ENCODE measurements at places on chromosomes 3 and 15. TPM values are rescaled to one million over a fixed set of nuclear protein-coding genes. Genes with fewer than 3 reads are reported as not detected.

DNA sequence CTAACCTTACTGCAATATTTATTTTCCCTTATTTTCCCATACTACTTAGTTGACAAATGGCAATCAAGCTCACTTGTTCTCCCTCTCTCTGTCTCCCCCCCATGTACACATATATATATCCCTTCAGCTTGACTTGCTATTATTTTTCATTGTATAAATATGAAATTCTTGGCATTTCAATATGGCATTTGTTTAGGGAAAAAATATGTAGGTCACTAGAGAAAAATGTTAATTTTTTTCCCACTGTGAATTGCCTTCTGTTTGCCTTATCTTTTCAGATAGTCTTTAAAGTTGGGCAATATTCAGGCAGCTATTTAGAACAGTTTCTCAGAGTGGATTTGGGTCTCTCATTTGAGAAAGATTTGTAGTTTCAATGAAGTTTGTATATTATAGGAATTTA, 62.8 kb upstream of the UTS2B start:
- no peak for DNase-seq

NGRN gene
- 57.0 TPM for total RNA-seq

DNA sequence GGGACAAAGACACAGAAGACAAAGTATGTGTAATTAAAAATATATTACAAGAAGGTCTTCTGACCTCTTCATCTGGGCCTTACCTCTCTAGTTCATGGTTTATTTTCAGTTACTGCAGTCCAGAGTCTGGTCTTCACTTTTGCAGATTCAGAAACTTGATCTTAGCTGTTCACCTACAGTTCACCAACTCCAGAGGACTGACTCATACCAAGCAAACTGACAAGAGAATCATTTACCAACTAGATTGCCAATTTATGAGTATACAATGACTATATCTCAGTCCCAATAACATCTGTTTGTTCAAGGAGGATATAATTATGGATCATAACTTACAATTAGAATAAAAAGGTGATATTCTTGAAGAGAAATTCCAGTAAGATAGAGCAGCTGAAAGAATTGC, 9.0 kb downstream of the P2RY1 start:
- no peak for DNase-seq

DNA sequence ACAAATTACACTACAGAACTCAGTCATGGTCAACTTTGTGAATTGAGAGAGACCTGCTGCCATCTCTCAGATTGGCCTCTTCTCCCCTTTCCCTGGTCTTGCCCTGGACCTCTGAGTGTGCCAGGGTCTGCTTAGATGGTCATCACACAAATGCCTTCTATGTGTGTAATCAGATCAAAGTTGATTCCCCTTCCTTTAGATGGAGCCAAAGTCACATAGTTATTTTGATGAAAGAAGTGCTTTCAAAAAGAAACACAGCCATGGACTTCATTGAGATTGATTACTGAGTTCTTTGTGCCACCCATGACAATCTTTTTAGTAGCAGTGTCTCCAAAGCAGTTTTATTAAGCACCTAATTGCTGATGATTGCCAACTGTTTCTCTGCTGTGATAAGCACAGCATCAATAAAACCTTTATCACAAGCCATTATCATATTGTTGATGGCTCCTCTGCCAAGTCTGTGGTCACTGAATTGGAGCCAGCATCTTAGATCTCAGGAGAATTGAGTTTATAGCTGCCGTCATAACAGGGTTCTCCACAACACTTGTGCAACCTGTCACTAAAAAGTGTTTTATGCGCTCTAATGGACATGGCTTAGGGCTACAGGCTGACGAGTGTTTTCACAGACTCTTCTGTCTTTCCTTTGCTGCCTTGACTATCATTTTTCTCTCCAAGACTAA, 149.7 kb upstream of the NUDT16 start:
- no peak for DNase-seq

CNTN6 gene
- total RNA-seq: not detected

GRCh38 chr3:171878461-171879225, 35.5 kb downstream of the TMEM212 start:
- DNase-seq: no peak

DNA sequence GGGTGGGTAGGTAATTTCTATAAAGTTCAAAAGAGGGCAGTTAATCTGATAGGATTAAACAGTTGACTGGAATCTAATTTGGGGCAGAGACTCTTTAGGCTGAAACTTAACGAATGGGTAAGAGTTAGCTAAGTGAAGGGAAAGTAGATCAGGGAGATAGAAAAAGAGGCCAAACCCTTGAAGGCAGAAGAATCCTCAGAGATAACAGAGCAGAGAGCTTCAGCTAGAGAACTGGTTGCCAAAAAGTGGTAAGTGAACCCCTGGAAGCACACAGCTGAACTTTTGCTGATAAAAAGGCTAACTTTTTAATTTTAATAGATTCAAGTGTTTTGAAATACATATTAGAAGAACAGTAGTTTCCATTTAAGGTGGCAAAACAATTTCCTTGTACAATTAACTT, 99.2 kb downstream of the FHIT start:
- DNase-seq: no peak

DNA sequence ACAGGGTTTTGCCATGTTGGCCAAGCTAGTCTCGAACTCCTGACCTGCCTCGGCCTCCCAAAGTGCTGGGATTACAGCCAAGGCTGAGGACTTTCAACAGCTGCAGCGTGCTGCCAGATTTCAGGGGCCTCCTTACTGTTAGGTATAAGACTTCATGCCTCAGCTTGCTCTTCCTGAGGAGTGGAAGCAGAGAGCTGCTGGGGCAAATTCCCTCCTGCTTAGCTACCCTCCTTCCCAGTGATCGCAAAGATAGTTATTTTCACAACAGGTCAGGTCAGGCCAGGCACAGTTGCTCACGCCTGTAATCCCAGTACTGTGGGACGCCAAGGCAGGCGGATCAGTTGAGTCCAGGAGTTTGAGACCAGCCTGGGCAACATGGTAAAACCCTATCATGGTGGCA, 2.6 kb upstream of the CPNE9 start:
- DNase-seq: no peak

- no peak for DNase-seq
These were observed 72.6 kb downstream of the EBLN2 start for GRCh38 chr3:73134034-73134433.

DNA sequence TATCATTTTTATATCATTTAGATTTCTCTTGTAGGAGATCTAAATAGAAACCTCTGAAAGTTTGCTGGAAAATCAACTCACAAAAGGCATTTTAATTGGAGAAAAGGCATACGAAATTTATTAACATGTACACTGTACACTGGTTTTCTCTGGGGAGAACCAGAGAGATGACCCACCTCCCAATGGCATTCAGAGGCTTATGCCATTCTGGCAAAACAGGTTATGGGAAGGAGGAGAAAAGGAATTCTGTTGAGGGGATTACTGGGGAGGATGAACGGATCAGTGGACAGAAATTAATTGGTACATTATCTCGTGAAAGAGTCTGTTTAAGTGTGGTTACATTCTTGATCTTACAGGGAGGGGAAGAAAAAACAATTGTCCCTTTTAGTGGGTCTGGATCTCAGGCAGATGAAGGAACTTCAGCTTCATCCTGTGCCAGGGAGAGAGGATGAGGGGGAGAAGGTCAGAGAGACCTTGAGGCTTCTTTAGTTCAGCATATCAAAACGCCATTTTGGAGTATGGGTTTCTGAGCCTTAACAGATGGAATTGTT, 16.5 kb downstream of the RAB11A start:
- no peak for DNase-seq

GRCh38 chr3:32313169-32313568, 74.7 kb downstream of the CMTM8 start:
- no peak for DNase-seq

GRCh38 chr3:158091531-158091930, 14.7 kb downstream of the SHOX2 start:
- no peak for DNase-seq

DNA sequence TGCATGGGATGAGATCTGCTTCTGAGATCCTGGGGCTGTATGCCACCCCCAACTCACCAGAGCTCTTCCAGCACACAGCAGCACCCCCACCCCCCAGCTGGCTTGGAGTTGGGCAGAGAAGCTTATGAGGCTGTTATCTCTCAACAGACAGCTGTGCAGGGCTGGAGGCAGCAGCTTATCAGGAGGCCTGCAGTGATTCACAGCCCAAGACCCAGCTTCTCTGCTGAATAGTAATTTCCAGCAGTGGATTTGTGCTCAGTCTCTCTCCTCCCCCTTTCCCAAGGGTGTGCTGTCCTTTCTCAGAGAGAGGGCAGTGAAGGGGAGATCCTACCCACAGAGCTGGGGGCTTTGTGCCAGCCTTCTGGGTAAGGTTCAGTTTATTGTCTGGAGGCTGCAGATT, 2.1 kb downstream of the RPP25 start:
- no peak for DNase-seq

- no peak for DNase-seq
These were observed 7.4 kb downstream of the MKRN3 start for GRCh38 chr15:23572844-23573243.

- DNase-seq: no peak
These were observed 40.1 kb upstream of the CAPN3 start for GRCh38 chr15:42319206-42319605.

DNA sequence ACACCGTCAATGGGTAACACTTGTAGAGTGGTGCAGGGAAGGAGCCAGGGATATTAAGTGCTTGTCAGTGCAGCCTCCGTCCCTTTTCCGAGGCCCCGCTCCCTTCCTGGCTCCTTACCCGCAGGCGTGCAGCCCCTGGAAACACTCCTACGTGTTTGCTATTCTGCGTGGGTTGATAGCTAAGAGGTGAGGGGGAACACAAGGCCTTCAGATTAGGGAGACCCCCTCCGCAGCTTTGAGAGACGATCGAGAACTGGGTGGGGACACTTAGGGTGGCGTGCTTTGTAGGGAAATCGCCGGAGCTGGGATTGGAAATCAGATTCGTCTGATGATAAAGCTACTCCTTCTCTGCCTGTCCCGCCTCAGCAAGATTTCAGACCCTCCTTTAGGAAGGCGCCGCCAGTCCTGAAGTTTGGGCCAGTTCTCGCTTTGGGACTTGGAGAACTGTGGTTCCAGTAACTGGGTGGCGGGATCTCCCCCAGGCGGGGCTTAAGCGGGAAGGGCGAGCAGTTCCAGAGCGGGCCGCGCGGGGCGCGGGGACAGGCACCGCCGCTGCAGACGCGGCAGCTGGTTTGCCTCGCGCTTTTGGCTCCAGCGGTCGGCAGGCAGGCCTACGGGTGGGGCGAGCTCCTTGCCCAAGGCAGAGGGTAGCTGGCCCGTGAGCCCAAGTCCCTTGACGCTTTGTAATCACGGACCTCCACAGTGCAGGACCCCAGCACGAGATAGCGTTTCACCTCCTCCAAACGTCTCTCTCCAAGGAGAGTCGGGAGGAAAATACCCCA, 8.0 kb upstream of the FAM107A start:
- DNase-seq: peak; percentile 76

GRCh38 chr3:186536883-186537844, 7.0 kb downstream of the CRYGS start:
- no peak for DNase-seq

GRCh38 chr3:181488536-181488935, 223.2 kb upstream of the SOX2 start:
- no peak for DNase-seq

DNA sequence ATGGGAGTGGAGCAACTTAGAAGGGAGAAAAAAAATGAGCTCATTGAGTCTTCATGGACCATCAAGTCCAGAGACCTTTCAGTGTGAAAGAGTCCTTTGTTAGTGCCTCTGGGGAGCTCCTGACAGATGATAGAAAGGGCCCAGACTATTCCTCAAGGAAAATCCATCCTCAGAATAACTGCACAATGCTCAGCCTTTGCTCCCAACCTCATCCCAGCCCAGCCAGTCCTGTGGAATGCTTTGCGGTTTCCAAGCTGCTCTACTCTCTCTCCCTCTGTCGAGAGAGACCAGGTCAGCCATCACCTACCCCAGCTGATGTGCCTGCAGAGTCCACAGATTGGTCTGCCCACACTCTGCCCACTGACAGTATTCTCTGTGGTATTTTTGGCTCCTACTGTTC, 406.2 kb downstream of the MFSD1 start:
- no peak for DNase-seq

DNA sequence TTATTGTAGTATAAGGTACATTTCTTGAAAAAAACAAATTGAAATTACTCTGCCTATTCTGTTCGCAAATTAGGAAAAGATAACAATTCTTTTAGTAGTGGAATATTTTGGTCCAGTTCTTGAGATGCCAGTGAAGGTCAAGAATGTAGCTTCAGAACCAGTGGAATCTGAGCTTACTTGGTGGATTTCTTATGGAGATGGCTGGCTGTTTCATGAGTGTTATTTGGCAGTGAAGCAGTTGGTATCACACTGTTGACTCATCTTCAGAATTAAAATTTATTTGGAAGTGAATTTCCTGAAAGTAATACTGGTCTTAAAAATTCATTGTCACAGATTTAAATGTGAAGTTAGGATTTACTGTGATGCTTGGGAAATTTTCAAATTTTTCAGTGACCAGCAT, 19.1 kb downstream of the RNF13 start:
- DNase-seq: no peak

DNA sequence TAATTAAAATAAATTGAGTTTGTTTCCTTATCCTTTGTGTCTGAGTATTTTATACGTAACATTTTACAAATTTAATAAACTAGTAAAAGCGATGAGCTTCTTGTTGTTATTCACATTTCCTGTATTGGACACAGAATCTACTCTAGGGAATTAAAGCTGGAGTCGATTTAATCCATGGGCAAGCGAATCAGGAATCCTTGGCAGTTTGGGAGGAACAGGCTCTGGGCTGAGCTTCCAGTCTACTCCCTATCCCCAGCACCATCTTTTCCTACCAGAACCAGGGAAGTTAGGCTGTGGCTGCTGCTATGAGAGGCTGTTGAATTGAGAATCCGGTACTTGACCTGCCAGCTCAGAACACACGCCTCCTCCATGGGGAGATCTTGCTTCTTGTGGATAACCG, 437.3 kb upstream of the TPM1 start:
- DNase-seq: no peak

DNA sequence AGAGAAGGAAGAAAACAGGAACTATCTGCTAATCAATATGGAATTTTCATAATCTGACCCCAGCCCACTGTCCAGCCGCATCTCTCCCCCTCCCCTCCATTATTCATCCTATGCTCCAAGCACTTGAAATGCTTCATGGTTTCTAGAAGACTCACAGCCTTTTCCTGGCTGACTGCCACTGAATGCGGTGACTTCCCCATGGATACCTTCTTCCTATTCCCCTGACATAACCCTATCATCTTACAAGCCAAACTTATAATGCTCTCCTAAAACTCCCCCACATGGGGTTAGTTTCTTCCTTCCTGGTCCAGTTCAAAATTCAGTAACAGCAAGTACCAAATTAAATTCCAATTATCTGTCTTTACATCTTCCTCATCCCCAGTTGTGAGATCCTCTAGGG, 31.2 kb upstream of the PTX3 start:
- DNase-seq: no peak

GRCh38 chr3:150069154-150069527, 98.4 kb upstream of the PFN2 start:
- DNase-seq: no peak

- no peak for DNase-seq
These were observed 63.9 kb downstream of the NMD3 start for GRCh38 chr3:161284989-161285388.

PLEKHO2 gene
- total RNA-seq: 10.7 TPM

DNA sequence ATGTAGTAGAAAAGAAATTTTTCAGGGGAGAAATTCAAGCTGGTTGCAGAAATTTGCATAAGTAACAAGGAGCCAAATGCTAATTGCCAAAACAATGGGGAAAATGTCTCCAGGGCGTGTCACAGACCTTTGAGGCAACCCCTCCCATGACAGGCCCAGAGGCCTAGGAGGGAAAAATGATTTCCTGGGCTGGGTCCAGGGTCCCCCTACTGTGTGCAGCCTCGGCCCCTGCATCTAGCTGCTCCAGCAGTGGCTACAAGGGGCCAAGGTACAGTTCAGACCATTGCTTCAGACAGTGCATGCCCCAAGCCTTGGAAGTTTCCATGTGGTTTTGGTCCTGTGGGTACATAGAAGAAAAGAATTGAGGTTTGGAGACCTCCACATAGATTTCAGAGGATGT, 70.7 kb downstream of the ZPLD1 start:
- no peak for DNase-seq

All from left colon (tissue), 2 donors.